ENCODE measurements at places on chromosomes 7 and 10.

- DNase-seq: no peak
Observed at GRCh38 chr7:82700741-82701140, 257.2 kb upstream of the CACNA2D1 start.

DNA sequence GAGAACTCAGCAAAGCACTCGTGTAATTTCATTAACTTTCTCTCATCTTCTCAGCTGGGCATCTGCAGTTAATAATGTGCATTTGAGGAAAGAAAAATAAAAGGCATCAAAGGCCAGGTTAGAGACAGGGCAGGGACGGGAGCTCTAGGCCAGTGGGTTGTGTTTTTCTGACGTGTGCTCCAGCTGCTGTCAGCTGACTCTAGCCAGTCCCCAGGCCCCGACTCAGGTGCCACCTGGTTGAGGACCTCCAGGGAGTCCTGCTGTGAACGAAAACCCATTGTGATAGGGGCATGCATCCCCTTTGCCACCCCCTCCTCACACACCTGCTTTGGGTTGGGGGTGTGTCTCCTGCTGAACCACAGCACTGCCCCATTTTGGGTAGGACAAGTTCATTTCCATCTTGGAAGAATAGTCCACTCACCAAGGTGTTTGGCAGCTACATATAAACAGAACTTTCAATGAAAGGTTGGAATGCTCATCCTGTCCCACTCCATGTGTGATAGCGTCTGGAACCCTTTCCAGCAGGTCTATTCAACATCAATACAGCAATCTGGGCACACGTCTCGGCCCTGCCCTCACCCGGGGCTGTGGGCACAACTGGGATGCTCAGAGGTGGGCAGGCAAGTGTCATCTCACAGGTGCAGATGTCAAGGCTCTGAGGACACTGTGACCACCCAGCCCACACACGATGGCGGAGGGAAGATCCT lies 146.1 kb upstream of the FAM20C start:
- no peak for DNase-seq

DNA sequence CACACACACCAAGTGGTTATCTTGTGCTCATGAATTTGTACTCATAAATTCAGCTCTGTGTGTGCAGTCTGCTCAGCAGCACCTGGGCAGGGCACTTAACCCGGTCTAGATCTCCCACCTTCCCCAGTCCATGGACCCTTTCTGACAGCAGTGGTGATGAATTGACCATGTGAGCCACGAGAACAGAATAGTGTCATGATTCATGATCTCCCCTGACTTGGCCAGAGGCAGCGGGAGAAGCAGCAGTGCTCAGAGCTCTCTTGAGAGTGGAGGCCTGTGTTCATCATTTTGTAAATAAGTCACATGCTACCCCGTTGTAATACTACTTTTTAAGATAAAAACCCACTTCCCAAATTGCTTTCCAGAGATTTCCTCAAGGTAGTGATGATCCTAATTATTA lies 74.2 kb downstream of the GALNT17 start:
- no peak for DNase-seq

DNA sequence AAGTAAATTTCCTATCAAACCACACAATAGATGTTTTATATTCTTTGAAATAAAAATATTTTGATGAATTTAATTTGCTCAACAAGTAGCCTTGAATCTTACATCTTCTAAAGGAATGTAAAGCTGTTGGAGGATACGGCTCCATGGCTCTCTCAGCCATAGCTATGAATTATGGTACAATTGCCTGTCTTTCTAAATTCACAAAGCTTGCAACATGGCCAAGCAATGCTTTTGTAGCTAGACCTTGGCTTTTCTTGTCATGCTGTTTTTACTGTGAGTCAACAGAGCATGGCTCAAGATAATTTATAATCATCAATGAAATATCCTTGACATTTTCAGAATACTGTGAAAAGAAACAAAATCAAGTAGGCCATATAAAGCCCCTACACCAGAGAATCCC lies 286.7 kb downstream of the CACNA2D1 start:
- no peak for DNase-seq

GRCh38 chr10:104349623-104350126 lies 4.0 kb upstream of the CFAP58 start:
- DNase-seq: no peak

DNA sequence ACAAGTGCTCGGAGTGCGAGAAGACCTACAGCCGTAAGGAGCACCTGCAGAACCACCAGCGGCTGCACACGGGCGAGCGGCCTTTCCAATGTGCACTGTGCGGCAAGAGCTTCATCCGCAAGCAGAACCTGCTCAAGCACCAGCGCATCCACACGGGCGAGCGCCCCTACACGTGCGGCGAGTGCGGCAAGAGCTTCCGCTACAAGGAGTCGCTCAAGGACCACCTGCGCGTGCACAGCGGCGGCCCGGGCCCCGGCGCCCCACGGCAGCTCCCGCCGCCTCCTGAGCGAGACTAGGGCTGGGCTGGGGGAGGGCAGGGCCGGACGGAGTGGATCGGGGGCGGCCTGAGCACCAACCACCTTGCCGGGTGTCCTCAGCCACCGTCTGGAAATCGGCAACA lies 15.1 kb upstream of the ZNF212 start:
- no peak for DNase-seq

DNA sequence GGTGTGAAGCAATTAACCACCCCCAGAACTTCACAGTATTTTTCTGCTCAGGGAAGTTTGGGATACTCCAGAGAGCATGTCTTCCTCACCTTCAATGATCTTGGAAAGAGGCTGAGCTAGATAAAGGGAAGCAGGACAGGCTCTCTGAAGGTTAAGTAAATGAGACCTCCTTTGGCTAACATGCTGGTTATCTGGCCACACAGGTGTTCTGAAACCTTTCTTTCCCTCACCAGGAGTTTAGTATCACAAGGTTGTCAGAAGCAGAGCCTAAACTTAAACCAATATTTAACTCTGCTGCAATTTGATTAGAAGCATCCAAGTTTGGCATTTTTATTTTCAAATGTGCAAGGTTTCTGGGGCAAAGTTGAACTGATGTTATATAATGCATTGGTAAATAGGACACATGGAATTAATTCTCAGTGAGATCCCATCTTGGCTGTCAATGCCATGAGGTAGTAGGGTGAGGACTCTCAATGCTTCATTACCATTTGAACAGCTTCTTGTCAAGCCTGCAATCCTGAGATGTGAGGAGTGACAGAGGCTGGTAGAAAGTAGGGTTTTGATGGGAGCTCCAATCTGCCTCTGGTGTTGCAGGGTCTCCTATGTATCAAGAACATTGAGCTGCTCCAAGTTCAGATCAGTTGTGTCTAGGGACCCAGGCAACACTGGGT lies 3.6 kb upstream of the PNLIP start:
- DNase-seq: no peak

GRCh38 chr10:111030042-111030750 lies 46.6 kb upstream of the ADRA2A start:
- no peak for DNase-seq
